ENCODE measurements at places on chromosomes 7 and 10.

GRCh38 chr10:71443676-71444075 lies 47.0 kb downstream of the CDH23 start:
- DNase-seq: no peak

- no peak for DNase-seq
Observed at GRCh38 chr10:99532687-99533495, at the start of gene NKX2-3. Gene NKX2-3, plus strand, starts transcription at chr10:99532942. Its CDS starts 190 bp downstream, at chr10:99533132.

- no peak for DNase-seq
Observed at GRCh38 chr10:43044961-43045621, 31.8 kb upstream of the RET start.

GRCh38 chr7:135100856-135101255 lies 47.0 kb upstream of the TMEM140 start:
- no peak for DNase-seq

GRCh38 chr7:143437578-143437977 lies 5.7 kb upstream of the TAS2R60 start:
- no peak for DNase-seq

DNA sequence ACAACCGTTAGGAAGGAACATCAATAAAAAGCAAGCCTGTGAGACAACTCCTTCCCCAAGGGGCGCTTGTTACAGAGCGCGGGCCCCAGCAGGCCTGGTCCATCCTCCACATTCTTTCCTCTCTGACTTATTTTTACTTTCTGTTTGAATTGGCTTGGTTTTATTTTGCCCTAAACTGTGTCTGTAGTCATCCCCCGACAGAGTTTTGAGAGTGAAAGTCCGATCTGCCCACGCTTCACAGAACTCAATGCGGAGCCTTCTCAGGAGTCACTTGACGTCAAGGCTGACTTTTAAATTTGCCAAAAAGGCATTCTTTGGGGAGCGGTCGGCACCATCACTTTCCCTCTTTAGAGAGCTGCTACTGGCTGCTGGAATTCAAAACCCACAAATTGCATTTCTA lies 150.1 kb upstream of the KLF6 start:
- DNase-seq: no peak

DNA sequence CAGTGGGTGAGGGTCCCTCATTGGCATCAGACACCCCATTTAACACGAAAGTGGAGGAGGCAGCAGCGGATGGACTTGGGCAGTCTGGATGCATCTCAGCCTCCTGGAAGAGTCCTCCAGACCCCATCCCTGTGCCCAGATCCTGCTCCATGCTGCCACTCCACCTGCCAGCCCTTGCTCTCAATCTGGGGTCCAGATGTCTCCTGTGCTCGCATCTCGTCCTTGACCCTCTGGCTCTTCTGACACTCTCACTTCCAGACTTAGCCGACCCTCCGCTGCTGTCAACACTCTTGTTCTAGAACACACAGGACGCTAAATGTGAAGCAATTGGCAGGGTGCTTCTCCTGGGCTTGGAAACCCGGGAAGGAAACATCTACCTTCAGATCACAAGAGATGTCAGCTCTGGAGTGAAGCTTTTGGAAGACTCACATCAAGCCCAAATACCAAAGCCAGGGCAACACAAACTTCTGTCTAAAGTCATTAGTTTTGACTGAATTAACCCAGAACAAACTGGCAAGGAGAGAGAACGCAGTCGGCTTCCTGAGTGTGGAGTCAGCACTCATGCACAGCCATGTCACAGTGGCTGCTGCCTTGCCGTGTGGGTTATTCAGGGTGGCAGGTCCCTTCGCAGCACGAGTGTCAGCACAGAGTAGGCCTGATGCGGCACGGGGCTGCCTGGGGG lies 379.1 kb downstream of the TCERG1L start:
- no peak for DNase-seq

DNA sequence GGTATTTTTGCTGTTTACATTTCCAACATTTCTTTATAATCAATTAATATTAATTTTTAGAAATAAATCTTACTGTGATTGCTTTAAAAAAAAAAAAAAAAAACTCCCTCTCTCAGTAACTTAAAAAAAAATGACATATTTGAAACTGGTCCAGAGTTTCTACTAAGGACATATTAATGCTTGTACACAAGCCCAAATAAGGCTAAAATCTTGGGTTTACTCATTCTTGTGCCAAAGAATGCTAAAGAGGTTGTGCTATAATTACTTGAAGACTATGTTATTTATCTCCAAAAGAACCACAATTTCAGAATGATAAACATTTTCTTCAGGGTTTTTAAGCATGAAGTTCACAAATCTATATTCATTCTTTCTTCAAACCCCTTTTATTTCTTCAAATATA lies 39.4 kb upstream of the PHF14 start:
- no peak for DNase-seq

GRCh38 chr10:74486659-74487058 lies 335.6 kb downstream of the ADK start:
- DNase-seq: no peak

GRCh38 chr7:26227987-26228386 lies 26.4 kb downstream of the CBX3 start:
- DNase-seq: no peak

DNA sequence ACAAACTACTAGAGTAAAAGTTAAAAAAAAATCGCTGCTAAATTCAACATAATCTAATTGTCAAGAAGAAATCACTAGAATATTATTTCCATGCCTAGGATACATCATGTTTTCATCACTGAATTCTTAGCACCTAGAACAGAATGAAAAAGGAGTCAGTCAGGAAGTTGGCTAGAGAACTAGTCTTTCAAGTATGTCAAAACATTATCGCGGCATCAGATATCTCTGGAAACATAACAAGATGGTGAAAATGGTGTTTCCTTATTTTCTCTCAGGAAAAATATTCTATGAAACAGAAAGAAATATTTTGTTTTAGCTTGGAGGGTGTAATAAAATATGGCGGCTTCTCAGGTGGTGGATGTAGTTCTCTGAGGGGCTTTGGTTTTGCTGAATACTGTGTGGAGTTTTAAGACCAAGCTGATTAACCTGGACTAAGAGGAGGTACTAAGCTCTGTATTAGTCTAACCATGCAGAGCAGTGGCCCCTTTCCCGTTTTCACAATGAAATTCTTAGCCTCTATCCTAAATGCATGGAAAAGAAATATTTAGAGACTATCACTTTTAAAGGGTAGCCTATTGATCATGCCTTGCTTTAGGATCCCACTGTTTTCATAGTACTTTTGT lies 205.6 kb downstream of the MDFIC start:
- no peak for DNase-seq

- DNase-seq: no peak
Observed at GRCh38 chr7:16619979-16620408, 25.6 kb downstream of the ANKMY2 start.

- no peak for DNase-seq
Observed at GRCh38 chr10:13956826-13957225, 370.1 kb downstream of the PRPF18 start.

DNA sequence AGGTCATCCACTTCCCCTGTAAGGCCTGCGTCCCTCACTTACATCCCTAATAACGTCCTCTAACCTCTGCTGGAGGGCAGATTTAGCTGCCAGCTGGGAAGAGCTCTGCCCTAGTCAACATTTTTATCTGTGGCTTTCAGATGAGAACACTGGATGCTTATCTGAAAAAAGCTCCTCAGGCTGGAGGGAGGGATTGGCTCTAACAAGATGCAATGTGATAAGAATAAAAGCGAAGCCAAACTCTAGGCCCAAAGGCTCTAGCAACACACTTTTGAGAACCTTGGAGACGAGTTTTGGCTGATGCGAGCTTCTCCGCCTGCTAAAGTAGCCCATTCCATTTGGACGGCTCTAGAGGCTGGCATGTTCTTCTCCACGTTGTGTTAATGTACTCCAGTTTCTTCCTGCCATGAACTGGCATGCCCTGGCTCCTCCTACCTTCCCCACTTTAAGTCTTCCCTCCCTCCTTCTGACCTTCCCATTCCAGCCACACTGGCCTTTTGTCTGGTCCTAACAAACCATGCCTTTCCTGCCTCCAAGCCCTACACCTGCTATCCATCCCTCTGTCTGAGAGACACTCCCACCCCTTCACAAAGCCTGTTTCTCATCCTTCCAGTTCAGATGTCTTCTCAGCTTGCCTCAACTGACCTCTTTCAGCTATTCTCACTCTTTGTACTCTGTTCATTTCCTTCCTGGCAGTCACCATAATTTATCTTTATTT lies 62.5 kb upstream of the ATRNL1 start:
- DNase-seq: no peak

DNA sequence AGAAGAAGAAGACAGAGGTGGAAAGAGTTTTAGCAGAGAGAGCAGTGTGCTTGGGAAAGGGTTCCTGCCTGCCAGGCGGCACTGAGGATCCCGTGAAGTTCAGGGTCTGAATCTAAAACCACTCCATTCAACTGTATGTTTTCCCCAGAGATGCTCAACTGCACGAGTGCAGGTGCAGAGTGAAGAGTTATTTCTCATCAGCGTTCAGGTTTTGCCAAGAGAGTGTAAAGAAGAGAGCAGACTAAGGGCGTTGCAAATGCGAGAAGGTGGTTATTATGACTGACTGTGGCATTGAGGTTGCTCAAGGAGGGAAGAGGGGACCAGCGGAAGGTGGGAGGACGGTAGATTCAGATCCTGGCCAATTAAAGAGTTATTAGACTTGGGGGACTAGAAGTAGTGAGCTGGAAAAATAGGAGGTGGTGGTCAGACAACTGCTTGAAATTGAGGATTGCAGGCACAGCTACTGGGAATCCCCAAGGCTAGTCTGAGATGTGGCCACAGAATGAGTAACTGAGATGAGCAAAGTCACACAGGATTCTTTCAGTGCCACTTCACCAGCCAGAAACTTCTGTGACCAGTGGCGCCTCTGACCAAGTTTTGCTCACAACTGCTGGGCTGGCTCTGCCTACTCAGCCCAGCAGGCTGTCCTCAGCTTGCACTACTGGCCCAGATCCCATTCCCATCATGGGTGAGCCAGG lies 29.1 kb downstream of the STRA8 start:
- peak; percentile 9 for DNase-seq

DNA sequence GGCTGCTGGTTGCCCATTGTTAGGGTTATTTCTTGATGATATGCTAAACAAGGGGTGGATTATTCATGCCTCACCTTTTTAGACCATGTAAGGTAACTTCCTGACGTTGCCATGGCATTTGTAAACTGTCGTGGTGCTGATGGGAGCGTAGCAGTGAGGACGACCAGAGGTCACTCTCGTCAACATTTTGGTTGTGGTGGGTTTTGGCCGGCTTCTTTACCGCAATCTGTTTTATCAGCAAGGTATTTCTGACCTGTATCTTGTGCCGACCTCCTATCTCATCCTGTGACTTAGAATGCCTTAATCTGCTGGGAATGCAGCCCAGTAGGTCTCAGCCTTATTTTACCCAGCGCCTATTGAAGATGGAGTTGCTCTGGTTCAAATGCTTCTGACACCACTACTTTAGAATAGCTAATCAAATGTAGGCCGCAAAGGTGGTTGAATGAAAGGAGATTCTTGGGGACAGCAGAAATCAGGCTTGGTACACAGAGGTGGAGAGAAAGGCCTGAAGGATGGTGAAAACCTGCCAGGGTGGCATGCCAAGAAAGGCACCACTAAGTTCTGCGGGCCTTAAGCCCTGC lies 17.9 kb upstream of the SMO start:
- DNase-seq: no peak

GRCh38 chr7:5177060-5177459 lies 13.0 kb upstream of the WIPI2 start:
- DNase-seq: peak; percentile 56

- no peak for DNase-seq
Observed at GRCh38 chr10:1043532-1043995, 5.4 kb downstream of the IDI1 start.

GRCh38 chr7:50656141-50656895 lies 91.1 kb upstream of the DDC start:
- no peak for DNase-seq

DNA sequence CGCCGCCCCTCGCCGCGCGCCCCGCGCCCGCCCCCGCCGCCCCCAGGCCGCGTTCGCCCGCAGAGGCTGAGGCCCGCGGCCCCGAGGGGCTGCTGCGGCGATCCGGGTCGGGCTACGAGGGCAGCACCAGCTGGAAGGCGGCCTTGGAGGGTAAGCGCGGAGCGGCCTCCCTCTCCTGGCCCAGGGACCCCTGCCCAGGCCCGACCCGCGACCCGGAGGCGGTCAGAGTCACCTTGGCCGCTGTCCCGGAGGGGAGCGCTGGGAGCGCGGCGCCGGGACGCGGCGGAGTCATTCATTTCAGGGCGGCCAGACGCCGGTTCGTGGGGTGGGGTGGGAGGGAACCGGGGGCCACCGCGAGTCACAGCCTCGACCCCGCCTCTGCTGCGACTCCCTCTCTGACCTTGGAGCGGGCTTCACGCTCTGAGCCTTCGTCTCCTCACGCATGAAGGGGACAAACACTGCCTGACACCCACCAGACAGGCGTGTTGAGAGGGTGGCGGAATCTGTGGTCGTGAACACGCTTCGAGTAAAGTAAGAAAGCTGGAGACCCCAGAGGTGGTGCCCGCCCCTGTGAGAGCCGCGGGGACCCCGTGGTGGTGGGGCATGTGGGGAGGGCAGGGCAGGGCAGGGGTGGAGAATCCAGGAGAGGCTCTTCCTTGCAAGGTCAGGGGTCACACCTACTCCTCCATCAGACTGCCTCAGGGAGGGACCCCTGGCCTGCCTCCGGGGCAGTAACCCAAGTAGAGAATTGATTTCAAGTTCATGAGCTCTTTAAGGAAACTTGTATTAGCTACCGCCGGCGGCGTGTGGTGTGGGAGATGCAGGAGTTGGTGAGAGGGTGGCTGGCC lies 707 bp downstream of the CLEC2L start:
- no peak for DNase-seq

- no peak for DNase-seq
Observed at GRCh38 chr10:88964869-88965415, 12.4 kb upstream of the ACTA2 start.
